ENCODE measurements at places on chromosomes 7 and 10. TPM values are rescaled to one million over a fixed set of nuclear protein-coding genes. Genes with fewer than 3 reads are reported as not detected.

Gene CCL26
- total RNA-seq, result not detected

Gene BTBD16
- 0.53 TPM for total RNA-seq

Gene IL15RA
- total RNA-seq, result 3.6 TPM

Gene GIMAP8
- total RNA-seq, result 0.07 TPM

Gene GIMAP5
- not detected for total RNA-seq

Gene COL17A1
- total RNA-seq, result 1,970 TPM

Gene GPR26
- not detected for total RNA-seq

- peak; percentile 17 for DNase-seq
Observed at GRCh38 chr10:80966326-80966986, 428.8 kb downstream of the SH2D4B start.

DNA sequence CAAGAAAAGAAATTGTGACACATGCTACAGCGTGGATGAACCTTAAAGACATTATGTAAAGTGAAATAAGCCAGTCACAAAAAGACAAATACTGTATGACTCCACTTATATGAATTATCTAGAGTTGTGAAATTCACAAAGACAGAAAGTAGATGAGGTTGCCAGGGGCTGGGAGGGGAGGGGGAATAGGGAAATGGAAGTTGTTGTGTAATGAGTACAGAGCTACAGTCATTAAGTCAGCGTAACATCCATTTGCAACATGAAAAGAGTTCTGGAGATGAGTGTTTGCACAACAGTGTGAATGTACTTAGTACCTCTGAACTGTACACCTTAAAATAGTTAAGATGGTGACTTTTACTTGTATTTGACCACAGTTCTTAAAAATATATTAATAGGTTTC lies 112.1 kb upstream of the CDK1 start:
- no peak for DNase-seq

DNA sequence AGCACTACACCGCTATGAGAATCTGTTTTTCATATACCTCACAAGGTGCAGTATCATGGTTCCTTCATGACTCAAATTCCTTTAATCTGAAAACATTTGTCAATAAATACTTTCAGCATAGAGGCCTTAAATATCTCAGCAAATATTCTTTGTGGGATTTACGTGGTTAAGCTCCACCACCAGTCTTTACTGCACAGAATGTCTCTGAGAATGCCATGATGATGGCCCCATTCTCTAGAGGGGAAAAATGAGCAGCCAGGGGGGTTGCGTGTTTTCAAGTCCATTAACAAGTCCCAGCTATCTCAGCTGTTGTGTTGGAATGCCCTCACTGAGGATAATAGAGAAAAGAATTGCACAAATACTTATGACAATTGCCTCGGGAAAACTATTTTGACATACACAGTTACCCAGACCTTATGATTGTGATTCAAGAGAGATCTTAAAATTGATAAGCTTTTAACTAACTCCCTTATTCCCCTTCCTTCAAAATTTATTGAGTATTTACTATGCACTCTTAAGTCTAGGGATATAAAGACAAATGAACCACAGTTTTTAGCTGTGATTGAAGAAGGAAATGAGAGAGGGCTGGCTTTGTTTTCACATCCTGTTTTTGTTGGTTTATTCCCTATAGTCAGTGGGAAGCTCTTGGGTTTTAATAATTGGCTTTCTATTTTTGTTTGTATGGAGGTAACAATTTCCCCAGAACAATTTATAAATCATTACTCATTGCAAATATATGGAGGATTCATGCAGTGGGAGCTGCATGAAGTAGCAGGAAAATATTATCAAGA lies 176.5 kb upstream of the VWC2 start:
- DNase-seq, result no peak

GRCh38 chr10:132832186-132832969 lies 46.4 kb upstream of the NKX6-2 start:
- no peak for DNase-seq

DNA sequence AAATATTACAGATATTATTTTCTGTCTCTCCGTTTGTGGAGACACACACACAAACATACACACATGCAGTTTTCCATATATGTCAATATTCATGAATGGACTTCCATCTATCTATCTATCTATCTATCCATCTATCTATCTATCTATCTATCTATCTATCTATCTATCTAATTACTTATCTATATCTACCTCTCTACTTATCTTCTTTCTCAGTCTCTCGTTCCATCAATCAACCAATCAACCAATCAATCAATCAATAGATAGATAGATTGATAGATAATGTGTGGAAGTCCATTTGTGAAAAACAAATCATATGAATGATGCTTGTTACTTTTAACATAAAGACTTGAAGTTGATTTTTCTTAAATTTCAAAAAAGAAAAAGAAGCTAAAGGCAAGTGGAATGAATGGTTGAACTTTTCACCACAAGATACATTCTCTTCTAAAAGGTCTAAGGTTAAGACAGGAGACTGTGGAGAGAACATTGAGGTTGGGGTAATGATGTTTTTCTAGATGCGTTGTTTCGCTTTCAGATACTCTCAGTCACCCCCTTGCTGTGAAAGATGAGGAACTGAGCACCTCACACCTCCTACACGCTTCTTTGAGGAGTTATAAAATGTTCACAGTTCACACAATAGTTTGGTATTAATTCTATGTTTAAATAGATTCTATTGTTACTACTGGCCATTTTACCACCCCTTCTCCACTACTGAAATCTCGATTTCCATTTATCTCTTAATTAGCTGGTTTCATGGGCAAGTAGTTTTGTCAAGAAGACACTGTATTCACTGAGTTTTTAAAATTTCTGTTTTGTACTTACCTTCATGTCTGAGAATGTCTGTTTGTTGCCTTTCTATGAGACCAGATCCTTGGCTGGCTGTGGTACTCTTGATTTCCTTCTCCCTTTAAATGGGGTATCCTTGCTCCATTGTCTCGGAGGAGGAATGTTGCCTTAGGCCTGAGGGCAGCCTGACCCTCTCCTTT lies 114.1 kb downstream of the EMX2 start:
- no peak for DNase-seq

GRCh38 chr7:21281193-21281592 lies 146.7 kb upstream of the SP4 start:
- DNase-seq, result no peak

- no peak for DNase-seq
Observed at GRCh38 chr7:112286250-112287086, 80.0 kb downstream of the ZNF277 start.

DNA sequence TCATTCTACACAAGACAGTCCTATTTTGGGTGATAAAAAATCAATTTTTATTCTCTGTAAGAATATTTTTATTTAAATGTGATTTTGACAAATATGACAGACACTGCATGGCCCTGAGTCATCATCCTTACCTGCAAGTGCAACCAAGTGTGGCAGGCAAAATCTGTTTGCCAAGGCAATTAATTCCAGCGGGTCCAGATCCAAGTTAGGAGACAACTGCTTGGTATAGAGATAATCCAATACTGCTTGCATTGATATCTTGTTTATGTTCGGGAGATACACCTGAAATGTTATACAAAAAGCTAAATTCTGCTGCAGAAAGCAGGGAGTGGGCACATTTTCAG lies 66.2 kb downstream of the RHOBTB1 start:
- no peak for DNase-seq

DNA sequence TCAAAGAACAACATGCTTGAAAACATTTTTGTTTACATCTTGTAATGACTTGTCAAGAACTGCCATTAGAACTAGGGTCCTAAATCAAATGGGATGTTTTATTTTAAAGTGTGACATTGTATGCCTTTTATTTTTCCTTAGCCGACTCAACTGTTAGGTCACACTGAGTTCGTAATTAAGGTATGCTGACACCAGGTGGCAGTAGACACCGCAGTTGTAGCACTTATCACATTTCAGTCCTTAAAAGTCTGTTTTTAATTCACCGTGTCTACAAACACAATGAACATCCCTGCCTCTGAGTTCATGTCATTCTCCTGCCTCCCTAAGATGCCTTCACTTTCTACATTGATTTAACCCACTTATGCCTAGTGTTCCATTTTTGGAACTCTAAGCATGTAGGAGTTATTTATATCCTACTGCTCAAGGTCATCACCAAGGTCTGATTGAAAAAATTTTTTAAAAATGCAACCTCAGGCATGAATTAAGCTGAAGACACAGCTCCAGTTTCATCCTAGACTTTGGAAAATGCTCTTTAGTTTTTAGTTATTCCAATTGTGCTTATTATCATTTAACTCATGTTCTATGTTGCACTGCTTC lies 186.1 kb downstream of the BMPER start:
- DNase-seq, result peak; percentile 39

Measured in foreskin keratinocyte (primary cell).